Stimulated activated CD4-positive, alpha-beta T cell treated with anti-CD3 and anti-CD28 coated beads, Interleukin-4, amount 100 ng/mL, for 1 hour (primary cell): ENCODE measurements at places on chromosomes 7 and 10.

DNA sequence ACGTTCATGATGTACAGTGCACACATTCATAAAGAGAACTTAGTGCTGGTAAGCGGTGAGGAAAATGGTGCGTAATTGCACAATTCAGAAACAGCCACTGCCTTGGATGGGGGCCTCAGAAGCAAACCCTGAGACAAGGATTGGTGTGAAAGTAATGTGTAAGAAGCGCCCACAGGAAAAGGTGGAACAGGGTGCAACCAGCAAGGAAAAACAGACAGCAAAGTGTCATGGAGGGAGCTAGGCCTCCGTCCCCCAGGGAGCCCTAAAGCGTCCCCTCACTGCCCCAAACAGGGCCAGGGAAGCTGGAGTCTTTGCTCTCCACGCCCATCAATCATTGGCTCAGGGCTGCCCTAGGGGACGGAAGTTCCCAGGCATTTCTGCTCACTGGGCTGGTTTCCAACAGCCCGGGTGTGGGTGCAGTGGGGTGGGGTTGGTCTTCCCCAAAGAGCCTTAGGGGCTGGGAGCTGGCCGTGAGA, 9.6 kb upstream of the C10orf105 start:
- no peak for DNase-seq

GRCh38 chr10:75766106-75766505, 334.7 kb downstream of the LRMDA start:
- DNase-seq, result no peak

DNA sequence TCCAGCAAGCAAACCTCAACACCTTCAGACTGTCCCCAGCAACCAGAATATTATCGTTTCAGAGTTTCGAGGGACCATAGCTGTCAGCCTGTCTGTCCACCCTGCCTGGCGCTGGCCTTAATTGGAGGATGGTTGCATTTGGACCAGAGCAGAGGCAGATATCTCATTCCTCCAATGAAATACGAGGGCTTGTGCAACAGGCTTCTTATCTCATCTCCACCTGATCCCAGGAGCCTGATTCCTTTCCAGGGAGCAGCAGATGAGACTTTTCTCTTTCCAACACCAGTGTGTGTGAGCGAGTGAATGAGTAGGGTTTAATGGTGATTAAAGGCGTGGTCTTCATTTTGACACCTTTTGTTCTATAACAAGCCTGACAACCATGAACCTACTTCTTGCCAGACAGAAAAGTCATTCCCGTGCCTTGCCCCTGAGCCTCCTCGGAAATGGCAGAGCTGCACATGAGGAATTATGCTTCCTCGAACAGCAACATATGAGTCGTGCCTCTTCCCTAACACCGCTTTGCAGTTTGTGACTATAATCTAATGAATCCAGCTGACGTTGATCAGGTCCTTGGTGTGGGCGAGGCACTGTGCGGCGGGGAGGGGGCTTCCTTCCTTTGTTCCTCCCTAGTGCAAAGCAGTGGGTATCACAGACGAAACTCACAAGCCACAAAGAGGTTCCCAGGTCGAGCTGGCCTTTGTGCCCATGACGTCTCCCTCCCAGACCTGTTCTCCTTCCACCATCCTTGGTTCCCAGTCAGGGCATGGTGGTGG, 147.4 kb downstream of the CUX1 start:
- no peak for DNase-seq

GRCh38 chr10:45152726-45153125, 152.0 kb downstream of the ZNF22 start:
- DNase-seq, result no peak

DNA sequence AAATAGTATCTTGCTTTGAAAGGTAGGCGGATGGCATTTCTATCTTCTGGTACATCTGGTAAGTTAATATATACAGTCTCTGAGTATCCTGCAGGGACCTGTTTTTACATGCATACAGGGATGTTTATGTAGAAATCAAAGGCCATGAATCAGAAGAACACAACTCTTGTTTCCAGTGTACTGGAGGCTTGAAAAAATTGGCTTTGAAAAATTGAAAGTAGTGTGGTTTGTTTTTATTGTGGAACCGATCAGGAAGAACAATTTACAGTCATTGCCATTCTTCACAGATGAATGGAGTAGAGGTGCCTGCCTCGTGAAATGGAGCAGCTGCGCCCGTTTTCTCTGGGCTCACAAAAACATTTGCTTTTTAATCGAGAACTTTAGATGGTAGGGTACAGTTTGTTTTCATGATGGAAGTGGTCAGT, 54.0 kb upstream of the RPA3 start:
- DNase-seq, result no peak

DNA sequence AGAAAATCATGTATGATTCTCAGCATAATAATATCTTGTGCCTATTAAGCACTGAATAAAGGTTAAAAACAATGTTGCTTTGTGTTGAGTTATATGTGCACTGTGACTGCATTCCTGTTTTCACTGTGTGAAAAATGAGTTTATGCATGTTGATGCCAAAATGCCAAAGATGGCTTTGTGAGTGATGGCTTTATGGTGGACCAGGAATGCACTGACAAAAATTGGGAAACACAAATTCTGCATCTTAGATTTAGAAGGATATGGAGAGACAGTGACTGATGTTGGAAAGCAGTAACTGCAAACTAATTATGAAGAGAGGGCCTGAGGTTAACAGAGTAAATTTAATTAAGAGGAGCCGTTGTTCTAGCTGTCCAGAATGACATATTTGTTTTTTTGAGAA, 440.4 kb downstream of the KIF20B start:
- DNase-seq, result no peak

DNA sequence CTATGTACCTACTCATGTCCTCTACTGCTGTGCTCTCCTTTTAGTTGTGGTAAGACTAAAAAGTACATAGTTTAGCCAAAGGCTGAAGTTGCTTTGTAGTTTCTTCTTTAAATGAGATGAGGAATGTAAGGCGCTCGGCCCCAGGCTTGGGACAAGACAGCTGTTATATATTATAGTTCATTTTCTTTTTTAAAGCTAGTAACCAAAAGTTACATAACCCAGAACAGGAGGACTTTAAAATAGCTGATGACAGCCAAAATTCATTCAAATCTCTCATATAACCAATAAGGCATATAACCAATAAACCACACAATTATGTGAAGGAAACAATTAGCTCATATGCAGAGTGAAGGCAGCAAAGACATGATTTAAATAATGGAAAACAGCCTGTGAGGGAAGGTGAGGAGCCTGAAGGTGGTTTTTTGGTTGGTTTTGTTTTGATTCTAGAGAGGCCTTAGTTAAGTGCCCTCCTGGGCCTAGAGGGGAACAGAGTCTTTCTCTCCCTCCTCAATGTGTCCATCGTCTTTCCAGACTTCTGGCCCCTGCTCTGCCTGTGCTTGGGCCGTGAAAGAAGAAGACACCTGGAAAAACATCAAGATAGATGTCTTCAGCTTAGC, 35.8 kb downstream of the SLC26A4 start:
- DNase-seq, result no peak

GRCh38 chr7:80154656-80155333, 20.2 kb downstream of the GNAI1 start:
- no peak for DNase-seq

DNA sequence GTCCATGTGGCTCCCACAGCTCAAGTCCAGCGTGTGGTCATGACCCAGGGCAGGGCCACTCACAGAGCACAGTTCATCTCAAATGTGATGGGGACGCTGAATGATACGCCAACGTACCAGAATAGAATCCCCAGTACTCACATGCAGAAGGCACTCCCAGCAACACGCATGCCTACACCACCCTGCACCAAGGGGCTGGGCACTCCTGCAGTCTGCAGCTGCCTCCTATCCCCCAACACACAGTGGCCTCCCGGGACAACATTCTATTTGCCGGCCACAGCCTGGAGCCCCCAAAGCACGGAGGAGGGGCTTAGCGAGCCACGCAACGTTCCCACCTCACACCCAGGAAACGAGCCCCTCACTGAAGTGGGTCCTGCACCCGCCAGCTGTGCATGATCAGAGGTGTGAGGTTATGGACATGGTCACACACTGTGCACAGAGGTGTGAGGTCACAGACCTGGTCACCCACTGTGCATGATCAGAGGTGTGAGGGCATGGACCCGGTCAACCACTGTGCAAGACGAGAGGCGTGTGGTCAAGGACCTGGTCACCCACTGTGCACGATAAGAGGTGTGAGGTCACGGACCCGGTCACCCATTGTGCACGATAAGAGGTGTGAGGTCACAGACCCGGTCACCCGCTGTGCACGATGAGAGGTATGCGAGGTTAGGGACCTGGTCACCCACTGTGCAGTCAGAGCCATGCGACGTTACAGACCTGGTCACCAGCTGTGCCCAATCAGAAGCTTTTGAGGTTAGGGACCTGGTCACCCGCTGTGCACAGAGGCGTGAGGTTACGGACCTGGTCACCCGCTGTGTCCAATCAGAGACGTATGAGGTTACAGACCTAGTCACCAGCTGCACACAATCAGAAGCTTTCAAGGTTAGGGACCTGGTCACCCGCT, 182.8 kb downstream of the DIP2C start:
- no peak for DNase-seq
